ENCODE measurements at places on chromosomes 1 and 21. TPM values are rescaled to one million over a fixed set of nuclear protein-coding genes. Genes with fewer than 3 reads are reported as not detected.

The LHX8 gene
- total RNA-seq: not detected

The TNFRSF1B gene
- 55.5 TPM for total RNA-seq

The TAS1R1 gene
- total RNA-seq: not detected

The MIA3 gene
- total RNA-seq: 53.0 TPM

The AMIGO1 gene
- 10.0 TPM for total RNA-seq

The CRNN gene
- 3.7 TPM for total RNA-seq

The AMY1B gene
- not detected for total RNA-seq

The SMIM11 gene
- total RNA-seq: 7.5 TPM

The NOS1AP gene
- total RNA-seq: 0.99 TPM

The SPRR2B gene
- total RNA-seq: not detected

The TRIM45 gene
- 5.4 TPM for total RNA-seq

The UBL4B gene
- not detected for total RNA-seq

The CHI3L2 gene
- not detected for total RNA-seq

The CFAP74 gene
- not detected for total RNA-seq

DNA sequence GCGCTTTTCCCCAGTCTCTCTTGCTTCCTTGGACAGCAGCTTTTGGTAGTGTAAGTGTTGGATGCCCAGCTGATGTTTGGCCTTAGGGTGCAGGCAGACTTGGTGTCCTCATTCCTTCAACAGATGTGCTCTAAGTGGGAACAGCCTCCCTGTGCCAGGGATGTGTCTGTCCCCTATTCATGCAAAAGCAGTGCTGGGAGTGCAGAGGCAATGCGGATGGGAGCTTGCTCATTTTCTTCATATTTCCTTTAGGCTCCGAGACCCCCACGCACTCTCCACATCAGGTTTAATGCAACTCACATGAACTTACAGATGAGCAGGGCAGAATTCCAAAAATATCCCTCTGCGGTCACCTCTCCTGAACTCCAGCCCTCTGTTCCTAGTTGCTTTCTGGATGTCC, 96.1 kb downstream of the IER5 start:
- DNase-seq: no peak

GRCh38 chr1:109762821-109763645, 690 bp downstream of the EPS8L3 start:
- DNase-seq: no peak

DNA sequence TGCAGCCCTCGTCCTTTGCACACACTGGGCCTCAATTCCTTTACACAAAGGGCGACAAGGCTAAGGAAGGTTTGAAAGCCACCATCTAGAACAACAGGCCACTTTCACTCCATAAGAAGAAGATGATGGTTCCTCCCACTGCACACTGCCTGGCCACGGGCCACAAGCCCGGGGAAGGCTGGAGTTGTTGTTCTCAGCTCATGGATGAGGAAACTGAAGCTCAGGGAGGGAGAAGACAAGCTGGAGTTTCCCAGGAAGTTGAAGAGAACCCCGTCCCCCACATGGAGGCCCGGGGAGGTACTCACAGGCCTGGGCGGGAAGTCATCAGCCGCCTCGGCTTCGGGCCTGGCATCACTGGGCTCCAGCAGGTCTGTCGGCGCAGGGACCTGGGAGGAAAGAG, 24.6 kb upstream of the DDOST start:
- DNase-seq: no peak

DNA sequence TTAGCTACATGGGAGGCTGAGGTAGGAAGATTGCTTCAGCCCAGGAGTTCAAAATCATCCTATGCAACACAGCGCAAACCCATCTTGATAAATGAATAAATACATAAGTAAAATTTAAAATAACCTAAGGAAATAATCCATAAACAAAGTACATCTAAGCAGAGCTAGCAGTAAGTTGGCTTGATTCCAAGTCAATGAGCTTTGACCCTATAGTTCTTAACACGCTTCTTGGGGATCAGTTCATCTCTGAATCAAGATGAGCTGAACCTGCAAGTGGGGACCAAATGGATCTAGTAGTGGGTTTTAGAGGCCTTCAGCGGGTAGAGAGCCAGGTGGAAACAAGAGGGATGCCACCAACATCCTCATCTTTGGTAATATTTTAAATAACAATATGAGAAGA, 31.5 kb upstream of the PHGDH start:
- DNase-seq: no peak

DNA sequence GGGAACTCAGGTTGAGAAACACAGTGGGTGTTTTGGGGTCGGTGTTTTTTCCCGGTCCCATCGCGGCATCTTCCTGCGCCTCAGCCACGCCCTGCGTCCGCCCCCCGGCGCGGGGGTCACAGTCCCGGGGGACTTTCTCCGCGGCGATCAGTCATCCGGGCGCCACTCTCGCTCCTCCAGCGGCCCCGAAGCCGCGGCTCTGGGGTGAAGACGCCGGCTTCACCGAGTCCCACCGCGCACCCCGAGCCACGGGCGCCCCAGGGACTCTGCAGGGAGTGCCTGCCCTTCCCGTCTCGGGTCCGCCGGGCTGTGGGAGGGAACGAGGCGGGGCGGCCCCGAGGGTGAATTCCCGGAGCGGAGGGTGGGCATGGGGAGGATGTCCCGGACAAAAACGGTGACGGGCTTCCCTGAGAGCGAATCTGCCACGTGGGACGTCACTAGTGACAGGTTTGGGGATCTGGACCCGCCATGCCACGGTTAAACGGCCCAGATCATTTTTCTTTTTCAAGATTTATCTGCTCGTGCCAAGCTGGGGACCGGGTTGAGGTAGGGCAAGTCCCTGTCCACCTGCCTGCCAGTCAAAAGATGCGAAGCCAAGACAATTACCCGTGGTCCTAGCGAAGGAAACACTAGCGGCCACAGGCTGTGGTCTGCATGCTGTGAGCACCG, 717 bp upstream of the BATF3 start:
- no peak for DNase-seq

GRCh38 chr1:240644732-240645131, 32.8 kb upstream of the GREM2 start:
- DNase-seq: no peak

DNA sequence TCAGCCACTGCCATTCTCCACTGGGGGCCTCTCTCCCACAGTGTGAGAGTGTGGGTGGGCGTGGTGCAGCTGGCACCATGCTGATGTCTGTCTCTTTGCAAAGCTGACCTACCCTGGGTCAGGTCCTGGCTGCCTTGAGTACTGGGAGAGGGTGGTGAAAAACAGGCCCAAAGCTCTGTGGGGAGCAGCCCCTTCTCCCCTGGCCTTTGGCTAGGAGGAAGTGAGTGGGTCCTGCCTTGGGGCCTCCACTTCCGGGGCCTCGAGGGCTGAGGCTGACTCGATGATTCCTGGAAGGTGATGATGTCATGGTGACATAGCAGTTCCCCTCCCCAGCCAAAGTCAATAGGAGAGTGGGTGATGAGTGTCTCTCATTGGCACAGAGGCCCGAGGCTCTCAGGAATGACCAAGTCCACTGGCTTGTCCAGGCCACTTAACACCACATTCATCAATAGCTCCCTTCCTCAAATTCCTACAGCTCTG, 53.0 kb downstream of the IER5 start:
- DNase-seq: no peak

- no peak for DNase-seq
These were observed 25.3 kb downstream of the TRIM11 start for GRCh38 chr1:228381356-228381755.

- no peak for DNase-seq
These were observed 28.9 kb upstream of the GPR137B start for GRCh38 chr1:236113324-236114032.

- no peak for DNase-seq
These were observed 183.9 kb upstream of the SGIP1 start for GRCh38 chr1:66350001-66350547.

DNA sequence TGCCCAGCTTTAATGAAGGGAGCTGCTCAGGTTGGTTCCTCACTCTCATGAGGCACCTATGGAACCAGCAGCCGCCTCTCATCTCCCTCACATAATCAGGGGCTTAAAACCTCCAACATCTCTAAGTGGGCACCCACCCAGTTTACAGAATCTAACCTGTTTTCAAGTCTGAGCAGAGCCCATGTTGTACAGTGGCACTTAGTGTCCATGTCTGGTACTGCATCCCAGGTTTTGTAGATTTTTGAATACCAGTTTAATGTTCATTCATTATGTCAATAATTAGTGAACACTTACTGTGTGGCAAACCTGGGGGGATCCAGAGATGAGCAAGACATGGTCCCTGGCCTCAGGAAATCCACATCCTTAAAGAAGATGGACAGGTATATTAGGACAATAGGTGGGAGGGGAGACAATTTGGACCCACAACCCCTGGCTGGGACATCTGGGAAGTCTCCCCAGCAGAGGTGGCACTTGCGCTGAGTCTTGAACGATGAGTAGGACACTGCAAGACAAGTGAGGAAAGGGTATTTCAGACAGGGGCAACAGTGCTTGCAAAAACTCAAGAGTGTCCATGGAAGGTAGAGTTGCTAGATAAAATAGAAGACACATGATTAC, 83.3 kb downstream of the LACTBL1 start:
- DNase-seq: no peak

- DNase-seq: no peak
These were observed 37.2 kb downstream of the WNT4 start for GRCh38 chr1:22105611-22106207.

- no peak for DNase-seq
These were observed 139.9 kb downstream of the DPYD start for GRCh38 chr1:97780884-97781283.

DNA sequence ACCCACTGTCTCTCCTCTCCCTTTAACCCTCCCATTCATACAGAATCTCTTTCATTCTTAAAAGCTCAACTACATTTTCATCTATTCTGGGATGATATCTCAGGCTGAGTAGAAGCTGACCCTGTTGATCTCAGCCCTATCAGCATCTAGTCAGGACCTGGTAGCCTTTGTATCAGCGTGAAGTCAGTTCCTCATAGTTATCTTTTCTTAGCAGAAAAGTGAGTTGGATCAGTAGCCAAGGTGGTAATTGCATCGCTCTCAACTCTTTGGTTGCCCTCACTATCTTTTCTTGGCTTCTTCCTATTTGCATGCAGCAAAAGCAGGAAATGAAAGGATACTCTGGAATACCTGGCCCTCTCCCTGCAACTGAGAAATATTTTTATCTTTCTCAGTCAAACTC, 13.6 kb upstream of the GOLT1A start:
- no peak for DNase-seq

GRCh38 chr1:47978486-47978885, 18.7 kb downstream of the TRABD2B start:
- no peak for DNase-seq

GRCh38 chr1:26998429-26999300, 5.2 kb downstream of the TRNP1 start:
- DNase-seq: no peak

GRCh38 chr1:176178316-176178715, 28.8 kb downstream of the COP1 start:
- no peak for DNase-seq

GRCh38 chr1:50493710-50494109, 70.5 kb upstream of the DMRTA2 start:
- no peak for DNase-seq

DNA sequence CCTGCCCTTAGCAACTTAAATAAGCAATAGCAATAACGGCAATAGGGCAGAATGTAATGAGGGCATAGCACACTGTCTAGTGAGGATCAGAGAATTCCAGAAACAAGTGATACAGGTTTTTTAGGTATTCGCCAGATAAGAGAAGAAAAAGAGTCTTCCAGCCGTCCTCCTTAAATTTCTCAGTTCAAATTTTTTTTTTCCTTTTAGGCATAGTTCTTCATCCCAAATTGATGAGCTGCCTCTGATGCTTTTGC, 1.8 kb downstream of the PIGV start:
- no peak for DNase-seq

GRCh38 chr1:43786960-43787359, 79.6 kb downstream of the ST3GAL3 start:
- no peak for DNase-seq

DNA sequence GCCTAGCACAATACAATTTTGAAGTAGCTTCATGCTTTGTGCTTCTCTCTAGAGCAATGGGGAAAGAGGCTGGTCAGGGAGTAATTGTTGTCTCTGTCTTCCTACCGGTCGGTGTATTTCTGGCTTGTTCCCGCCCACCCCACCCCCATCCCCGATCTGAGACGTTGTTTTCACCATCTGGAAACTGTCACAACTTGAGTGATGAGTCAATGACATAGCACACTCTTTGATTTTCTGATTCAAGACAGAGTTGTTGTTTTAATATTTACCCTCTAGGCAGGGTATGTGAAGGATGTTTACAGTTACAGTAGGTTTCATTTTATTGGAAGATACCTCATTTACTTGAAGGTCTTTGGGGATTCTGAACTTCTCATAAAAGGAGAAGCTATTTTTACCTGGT, 7.0 kb downstream of the IL12RB2 start:
- no peak for DNase-seq

DNA sequence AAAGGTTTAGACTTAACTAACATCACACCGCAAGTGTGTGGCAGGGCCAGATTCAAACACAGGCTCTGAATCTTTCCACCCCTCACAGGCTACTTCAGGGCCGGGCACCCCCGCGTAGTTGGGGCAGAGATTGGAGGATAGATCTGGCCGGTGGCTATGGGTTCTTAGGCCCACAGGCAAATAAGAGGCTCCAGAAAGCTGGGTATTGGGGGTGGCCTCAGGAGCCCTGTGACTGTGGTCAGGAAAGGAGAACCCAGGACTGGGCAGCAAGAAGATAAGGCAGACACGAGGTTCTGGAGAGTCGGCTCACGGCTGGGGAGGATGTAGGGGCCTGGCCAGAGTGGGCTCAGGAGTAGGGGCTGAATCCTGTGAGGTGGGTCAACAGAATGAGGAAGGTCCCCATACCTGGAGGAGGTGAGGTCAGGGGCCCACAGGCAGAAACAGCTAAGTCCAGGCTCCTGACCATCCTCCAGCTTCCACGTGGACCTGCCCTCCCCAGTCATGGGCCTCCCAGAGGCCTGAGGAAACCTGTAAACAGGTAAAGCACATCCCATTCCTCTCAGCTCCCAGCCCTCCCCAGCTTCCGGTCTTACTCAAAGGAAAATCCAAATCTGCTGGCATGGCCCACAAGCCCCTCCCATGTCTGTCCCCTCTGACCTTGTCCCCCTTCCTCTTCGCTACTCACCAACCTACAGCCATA, 306.2 kb downstream of the MATN1 start:
- DNase-seq: peak; percentile 77

DNA sequence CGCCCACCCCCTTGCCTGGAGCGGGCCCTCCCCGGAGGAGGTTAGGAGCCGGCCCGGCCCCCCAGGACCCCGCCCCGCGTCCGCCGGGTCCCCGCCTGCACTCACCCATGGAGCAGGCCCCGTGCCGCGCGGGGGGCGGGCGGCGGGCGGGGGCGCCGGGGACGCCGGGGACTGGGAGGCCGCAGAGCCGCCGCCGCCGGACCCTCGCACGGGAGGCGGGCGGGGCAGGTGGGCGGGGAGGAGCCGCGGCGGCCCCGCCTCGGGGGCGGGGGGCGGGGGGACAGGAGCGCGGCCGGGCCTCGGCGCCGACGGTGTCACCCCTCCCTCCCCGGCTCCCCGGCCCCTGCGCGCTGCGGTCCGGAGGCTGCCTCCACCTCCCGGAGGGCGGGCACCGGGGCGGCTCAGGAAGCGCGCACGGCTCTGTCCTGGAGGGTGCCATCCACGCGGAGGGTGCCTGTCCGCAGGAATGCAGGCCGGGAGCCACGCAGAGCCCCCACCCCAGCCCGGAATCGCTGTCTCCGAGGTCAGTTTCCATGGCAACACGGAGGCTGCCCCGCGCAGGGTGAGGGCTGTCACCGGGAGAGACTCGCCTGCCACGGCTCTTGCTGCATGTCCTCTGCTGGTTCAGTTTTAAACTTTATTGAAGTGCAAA, 5.9 kb upstream of the PLEKHG5 start:
- DNase-seq: no peak
